ENCODE measurements at places on chromosomes 4 and X.

DNA sequence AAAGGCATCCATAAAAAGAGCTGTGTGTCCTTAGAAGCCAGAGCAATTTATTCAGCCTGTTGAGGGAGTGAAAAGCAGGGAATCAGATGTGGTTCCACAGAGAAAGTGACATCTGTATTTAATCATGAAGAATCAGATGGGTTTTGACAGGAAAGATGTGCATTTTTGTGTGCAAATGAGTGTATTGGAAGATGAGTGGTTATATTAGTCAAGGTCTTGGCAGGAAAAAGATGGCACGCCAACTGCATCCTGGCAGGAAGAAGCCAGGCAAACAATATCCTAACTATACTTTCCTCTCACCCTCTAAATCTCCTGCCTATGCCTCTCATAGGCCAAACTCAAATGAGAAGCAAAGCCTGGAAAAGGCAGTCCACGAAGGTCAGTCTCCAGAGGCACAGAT lies 59.1 kb downstream of the SCFD2 start:
- no peak for DNase-seq

DNA sequence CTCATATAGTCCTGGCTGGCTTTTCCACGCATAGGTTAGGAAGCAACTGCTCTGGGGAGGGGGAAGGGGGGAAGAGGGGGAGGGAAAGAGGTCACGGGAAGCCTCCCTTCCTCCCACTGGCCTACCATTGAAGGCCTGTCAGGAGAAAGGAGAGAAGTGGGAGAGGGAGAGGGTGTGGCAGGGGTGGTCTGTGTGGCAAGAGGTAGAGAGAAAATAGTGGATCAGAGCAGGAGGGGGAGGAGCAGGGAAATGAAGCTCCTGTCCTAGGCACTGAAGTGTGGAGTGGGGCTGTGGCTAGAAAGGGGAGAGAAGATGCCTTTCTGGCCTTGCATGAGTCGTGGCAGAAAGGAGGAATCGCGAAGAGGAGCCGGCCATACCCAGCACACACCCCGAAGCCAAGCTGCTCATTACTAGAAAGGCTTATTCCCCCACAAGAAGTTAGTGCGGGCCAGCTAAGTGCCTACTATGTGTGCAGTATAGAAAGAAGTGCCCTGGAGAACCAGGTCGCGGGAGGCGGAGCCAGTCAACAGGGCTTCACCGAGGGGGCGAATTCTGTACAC lies 1.1 kb upstream of the TMEM164 start:
- DNase-seq = no peak

DNA sequence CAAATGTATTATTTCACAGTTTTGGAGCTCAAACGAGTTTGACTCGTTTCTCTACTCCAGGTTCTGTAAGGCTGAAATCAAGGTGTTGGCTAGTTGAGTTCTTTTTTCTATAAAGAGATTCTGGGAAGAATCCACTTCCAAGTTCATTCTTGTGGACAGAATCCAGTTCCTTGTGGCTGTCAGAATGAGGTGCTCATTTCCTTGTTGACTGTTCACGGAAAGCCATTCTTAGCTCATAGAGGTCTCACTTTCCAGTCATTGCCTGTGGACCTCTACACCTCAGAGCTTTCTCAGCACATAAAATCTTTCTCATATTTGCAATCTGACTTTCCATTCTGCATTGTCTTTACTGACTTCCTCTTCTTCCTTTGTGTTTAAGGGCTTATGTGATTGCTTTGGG lies 62.9 kb downstream of the SYTL5 start:
- DNase-seq = no peak

- no peak for DNase-seq
Observed at GRCh38 chrX:74797338-74797887, 127.8 kb downstream of the NEXMIF start.

DNA sequence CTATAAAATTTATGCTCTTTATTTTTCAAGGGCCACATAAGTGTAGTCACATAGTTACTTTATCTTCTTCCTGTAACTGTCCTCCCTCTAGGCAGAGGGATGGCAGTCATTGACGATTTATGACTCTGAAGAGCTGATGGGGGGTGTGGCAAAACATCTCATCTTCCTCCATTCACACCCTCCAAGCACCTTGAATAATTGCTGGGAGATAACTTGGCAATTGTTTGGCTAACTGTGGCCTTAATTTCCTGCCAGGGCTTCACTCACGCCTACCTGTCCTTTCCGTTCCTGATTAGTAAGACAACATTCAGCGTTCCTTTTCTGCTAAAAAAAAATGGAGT lies 329.2 kb downstream of the ARHGAP10 start:
- DNase-seq = no peak

GRCh38 chr4:44447563-44448504 lies 775 bp downstream of the KCTD8 start:
- no peak for DNase-seq

DNA sequence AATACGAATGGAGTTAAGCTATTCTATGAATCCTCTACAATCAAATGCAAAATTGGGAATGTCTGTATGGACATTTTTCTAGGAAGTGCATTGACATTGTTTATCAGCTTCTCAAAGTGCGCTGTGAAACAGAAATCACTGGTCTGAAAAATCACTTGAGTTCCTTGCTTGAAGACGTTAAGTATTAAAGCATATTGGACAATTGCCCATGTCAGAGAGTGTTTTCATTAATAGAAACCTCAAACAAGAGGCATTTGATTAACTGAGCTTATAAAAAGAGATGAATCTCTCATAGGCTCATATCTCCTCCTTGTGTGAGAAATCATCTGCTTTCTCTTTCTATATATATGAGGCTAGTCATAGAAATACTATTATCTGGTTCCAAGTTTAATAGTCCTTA lies 692.1 kb upstream of the POU3F4 start:
- no peak for DNase-seq

DNA sequence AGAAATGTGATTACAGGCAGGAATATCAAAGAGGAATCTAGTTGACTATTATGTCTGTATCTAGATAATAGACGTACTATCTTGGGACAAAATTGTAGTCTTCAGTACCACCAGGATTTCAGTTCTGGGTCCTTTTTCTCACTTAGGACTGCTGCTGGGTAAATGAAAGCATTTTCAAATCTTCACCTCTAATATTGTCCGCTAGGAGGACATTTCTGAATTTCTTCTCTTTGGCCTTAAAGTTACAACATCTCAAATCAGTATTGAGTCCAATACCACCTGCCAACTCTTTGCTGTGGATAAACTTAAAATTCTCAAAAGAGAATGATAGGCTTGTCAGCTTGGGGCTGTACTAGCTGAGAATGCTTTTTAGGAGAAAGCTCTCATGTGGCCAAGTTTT lies 6.0 kb downstream of the FGF16 start:
- DNase-seq = peak; percentile 25

- DNase-seq = no peak
Observed at GRCh38 chrX:23292988-23293651, 41.5 kb upstream of the PTCHD1 start.

GRCh38 chrX:114075073-114075673 lies 508.7 kb upstream of the HTR2C start:
- DNase-seq = peak; percentile 0

DNA sequence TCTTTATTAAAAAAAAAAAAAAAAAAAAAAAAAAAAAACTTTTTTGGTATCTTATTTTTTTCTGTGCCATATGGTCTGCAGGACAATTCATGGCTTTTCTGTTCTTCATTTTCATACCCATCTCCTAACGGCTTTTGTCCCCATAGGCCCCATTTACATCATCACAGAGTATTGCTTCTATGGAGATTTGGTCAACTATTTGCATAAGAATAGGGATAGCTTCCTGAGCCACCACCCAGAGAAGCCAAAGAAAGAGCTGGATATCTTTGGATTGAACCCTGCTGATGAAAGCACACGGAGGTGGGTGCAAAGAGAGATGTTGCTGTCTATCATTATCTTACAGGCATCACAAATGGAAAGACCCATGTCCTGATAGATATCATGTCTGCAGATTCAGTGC lies 49.1 kb downstream of the PDGFRA start:
- DNase-seq = no peak

DNA sequence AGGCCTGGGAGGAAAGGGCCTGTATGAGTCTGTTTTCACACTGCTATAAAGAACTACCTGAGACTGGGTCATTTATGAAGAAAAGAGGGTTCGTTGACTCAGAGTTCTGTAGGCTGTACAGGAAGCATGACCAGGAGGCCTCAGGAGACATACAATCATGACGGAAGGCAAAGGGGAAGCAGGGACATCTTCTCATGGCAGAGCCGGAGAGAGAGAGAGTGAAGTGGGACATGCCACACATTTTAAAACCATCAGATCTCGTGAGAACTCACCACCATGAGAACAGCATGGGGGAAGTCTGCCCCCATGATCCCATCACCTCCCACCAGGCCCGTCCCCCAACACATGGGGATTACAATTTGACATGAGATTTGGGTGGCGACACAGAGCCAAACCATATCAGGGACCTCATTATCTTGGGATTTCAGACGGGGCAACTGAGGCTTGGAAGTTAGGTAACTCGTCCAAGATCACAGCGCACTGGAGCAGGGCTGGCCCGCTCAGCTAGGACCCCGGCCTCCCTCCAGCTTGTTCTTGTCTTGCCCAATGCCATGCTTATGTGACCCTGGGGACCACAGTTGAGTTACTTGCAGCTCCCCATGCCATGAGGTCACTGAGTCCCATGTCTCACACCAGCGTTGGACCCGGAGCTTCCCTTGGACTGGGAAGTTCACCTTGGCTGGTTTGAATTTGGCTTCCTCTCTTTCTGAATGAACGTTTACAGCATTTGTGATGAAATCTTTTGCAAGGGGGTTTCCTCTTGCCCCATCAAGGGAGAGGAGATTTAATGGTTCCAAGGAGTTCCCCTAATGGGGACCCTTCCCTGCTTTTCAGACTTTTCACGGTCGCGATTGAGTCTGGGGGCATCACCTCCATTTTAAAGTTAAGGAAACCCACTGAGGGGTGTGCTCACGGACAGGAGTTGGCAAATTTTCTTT lies 18.1 kb downstream of the HTRA3 start:
- DNase-seq = no peak

DNA sequence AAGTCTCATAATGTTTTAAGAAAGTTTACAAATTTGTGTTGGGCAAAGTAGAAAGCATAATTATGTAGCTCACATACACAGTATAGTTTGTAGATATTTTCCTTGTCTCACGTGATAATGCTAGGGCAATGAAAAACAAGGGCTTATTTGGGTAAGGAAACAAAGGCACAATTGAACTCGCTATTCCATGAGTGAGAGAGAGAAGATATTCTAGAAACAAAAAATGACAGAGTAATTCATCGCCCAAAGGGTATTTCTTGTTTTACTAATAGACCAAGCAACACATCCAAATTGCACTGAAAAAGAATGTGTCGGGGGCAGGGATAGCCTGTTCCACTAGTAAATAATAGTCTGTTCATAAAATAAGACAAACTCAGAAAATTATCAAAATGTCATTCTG lies 3.6 kb upstream of the ASB11 start:
- peak; percentile 75 for DNase-seq

Data from SK-MEL-5 (cell line).